ENCODE measurements at places on chromosomes 6 and 20.

GRCh38 chr6:41850861-41851260 lies 44.3 kb downstream of the USP49 start:
- no peak for DNase-seq
- no peaks in the 10 kb centered on the region for H3K27me3 ChIP-seq
- no peak overlapping the region for H3K4me3 ChIP-seq
- peaks cover 12% of the 10 kb centered on the region for H3K4me1 ChIP-seq

- H3K27ac ChIP-seq, result no peak overlapping the region
- H3K36me3 ChIP-seq, result no peaks in the 10 kb centered on the region
- no peak overlapping the region for H3K4me3 ChIP-seq
- no peaks in the 10 kb centered on the region for H3K27me3 ChIP-seq
Observed at GRCh38 chr6:41878246-41878645, 16.9 kb downstream of the USP49 start.

- H3K4me3 ChIP-seq, result no peak overlapping the region
- H3K36me3 ChIP-seq, result no peaks in the 10 kb centered on the region
- DNase-seq, result no peak
- H3K27me3 ChIP-seq, result no peaks in the 10 kb centered on the region
- H3K27ac ChIP-seq, result peak overlapping the region; percentile 52
Observed at GRCh38 chr20:25007491-25008305, 15.1 kb upstream of the APMAP start.

DNA sequence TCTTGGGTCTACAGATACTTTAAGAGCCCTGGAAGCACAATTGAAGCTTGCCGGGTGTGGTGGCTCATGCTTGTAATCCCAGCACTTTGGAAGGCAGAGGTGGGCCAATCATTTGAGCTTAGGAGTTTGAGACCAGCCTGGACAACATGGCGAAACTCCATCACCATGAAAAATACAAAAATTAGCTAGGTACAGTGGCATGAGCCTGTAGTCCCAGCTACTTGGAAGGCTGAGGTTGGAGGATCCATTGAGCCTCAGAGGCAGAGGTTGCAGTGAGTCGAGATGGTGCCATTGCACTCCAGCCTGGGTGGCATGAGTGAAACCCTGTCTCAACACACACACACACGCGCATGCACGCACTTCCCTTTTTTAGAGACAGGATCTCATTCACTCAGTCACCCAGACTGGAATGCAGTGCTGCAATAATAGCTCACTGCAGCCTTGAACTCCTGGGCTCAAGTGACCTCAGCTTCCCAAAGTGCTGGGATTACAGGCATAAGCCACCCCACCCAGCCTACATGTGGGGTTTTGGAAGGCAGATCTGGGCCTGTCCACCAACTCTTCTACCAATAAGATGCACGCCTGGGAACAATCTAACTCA lies 182.5 kb upstream of the JARID2 start:
- no peaks in the 10 kb centered on the region for H3K4me1 ChIP-seq
- no peak overlapping the region for H3K4me3 ChIP-seq
- no peaks in the 10 kb centered on the region for H3K27me3 ChIP-seq
- no peak overlapping the region for H3K27ac ChIP-seq
- DNase-seq, result no peak

DNA sequence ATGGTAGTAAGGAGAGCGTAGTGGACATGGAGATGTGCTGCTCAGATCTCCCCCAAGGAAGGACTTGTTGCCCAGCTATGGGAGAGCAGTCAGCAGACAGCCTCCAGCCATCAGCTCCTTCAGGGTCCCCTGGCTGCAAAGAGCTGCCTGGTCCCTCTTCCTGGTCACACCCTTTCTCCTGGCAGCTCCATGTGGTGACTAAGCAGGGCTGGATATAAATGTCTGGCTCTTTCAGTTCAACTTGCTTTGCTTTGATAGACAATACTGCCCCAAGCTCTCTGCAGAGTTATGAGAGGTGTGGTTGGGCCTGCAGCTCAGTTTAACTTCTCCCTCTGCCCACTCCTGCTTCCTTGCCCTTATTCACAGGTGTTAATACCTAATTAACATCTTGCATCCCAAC lies 64.1 kb upstream of the DDR1 start:
- peaks cover 7% of the 10 kb centered on the region for H3K4me1 ChIP-seq
- H3K4me3 ChIP-seq, result no peak overlapping the region
- no peaks in the 10 kb centered on the region for H3K27me3 ChIP-seq

DNA sequence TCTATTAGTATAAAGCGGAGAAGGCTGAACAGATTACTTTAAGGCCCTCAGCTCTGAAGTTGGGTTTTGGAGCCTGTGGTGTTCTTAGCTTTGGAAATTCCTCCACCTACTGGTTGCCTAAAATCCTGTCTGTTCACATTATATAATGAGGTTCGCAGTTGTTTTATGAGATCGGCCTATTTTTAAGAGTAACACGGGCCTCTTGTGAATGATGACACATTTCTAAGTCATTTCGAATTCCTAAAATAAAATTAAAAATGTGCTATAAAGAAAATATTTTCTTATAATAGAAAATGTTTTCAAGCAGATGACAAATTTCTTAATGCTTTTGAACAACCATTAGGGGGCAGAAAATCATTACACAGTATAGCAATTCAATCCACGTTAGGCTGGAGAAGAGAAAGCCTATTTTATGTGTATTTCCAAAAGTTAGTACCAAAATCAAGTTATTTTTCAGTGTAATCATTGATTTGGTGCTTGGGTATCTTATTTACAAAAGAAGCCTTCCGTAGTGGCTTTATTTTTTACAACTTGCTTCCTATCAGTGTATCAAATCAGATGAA lies 15.8 kb upstream of the FAM8A1 start:
- no peak overlapping the region for H3K27ac ChIP-seq
- peak; percentile 23 for DNase-seq
- no peaks in the 10 kb centered on the region for H3K27me3 ChIP-seq
- peak overlapping the region; percentile 9 for H3K4me3 ChIP-seq

DNA sequence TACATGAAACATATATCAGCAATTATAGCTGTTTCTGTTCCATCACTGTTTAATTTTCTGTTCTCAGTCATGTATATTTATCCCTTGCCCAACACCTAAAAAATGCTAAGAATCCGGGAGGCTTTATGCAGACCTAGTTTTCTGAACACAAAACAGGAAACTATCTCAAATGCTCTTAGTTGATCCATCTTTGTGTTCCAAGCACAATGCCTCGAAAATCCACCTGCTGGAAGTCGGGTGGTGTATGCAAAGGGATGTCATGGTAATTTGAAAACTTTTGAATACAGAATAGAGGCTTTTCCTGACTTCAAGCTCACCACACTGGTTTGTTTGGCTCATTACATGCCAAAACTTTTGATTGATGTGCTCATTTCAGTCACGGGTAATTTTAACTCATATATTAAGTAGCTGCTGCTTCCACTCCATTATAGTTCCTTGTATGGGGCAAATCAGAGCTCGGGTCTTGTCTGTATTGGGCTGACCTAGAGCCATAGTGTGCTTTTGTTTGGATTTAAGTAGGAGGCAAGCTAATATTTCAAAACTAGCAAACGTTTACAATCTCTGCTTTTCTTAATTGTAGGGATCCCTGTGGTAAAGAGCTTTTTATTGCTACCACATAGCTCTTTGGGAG lies 646.5 kb upstream of the EPHA7 start:
- H3K27me3 ChIP-seq, result no peaks in the 10 kb centered on the region
- peaks cover 3% of the 10 kb centered on the region for H3K36me3 ChIP-seq
- DNase-seq, result no peak

DNA sequence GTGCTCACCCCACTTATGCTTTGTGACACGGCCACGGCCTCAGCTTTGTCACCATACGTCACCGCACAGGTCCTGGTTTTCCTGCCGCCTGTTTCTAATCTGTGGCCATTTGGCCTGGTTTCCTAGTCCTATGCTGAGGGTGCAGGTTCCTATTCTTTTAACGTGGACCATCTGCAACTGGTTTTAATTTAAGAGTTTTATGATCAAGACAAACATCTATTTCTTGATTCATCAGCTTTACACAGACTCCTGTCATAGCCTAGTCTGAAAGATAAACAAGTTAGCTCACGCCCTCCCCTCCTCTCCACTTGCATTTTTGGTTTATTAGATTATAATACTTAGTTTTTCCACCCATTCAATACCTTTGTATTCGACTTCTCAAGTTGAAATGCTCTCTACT lies 97.5 kb upstream of the RPS6KA2 start:
- H3K27ac ChIP-seq, result no peak overlapping the region
- no peaks in the 10 kb centered on the region for H3K36me3 ChIP-seq
- H3K4me3 ChIP-seq, result no peak overlapping the region

DNA sequence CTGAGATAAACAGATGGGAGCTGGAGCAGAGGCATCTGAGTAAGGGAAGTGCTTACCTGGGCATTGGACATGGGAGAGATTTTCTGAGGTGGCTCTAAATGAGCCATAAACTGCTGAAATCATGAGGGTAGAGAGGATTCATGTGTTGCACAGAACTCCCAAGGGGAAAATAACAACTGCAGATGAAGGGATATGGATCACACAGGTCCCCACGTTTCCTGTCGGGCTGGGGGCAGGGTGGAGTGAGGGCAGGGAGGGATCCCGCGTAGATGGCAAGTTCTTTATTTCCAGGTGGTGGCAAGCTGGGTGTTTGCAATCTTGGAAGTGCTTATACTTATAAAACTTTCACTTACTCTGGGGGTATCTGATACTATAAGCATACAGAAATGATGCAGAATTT lies 422.6 kb upstream of the FLRT3 start:
- no peaks in the 10 kb centered on the region for H3K4me1 ChIP-seq
- H3K27ac ChIP-seq, result no peak overlapping the region
- no peak for DNase-seq
- no peak overlapping the region for H3K4me3 ChIP-seq

DNA sequence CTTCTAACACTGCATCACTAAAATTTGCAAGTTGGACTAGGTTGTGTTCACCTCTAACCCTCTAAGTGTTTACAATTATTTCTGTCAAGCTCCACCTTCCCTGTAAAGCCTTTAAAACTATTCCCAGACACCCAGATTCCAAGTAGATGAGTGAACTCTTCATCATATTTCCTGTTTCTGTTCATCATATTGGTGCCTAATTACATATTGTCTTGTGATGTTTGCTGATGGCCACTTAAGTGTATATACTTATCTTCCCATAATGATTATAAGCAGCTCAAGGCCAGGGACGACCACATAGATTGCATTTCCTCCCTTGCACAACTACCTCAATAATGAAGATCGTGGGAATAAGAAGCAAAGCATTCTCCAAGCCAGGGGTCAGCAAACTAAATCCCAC lies 16.8 kb downstream of the TNFRSF21 start:
- no peak for DNase-seq
- H3K4me3 ChIP-seq, result no peak overlapping the region
- H3K36me3 ChIP-seq, result peaks cover 2% of the 10 kb centered on the region
- H3K4me1 ChIP-seq, result peaks cover 11% of the 10 kb centered on the region
- no peaks in the 10 kb centered on the region for H3K27me3 ChIP-seq
- no peak overlapping the region for H3K27ac ChIP-seq

- H3K4me3 ChIP-seq, result no peak overlapping the region
- H3K27ac ChIP-seq, result no peak overlapping the region
- DNase-seq, result no peak
- H3K4me1 ChIP-seq, result peaks cover 4% of the 10 kb centered on the region
- H3K27me3 ChIP-seq, result no peaks in the 10 kb centered on the region
Observed at GRCh38 chr6:122799140-122799745, 10.2 kb downstream of the SMPDL3A start.

- H3K36me3 ChIP-seq, result no peaks in the 10 kb centered on the region
- no peak overlapping the region for H3K27ac ChIP-seq
- no peaks in the 10 kb centered on the region for H3K4me1 ChIP-seq
- H3K4me3 ChIP-seq, result no peak overlapping the region
Observed at GRCh38 chr6:65014006-65014405, 693.0 kb downstream of the EYS start.

- no peaks in the 10 kb centered on the region for H3K27me3 ChIP-seq
- H3K4me1 ChIP-seq, result peaks cover 11% of the 10 kb centered on the region
- H3K27ac ChIP-seq, result no peak overlapping the region
- no peak overlapping the region for H3K4me3 ChIP-seq
- no peaks in the 10 kb centered on the region for H3K36me3 ChIP-seq
- no peak for DNase-seq
Observed at GRCh38 chr6:117397536-117398227, 28.1 kb downstream of the ROS1 start.

DNA sequence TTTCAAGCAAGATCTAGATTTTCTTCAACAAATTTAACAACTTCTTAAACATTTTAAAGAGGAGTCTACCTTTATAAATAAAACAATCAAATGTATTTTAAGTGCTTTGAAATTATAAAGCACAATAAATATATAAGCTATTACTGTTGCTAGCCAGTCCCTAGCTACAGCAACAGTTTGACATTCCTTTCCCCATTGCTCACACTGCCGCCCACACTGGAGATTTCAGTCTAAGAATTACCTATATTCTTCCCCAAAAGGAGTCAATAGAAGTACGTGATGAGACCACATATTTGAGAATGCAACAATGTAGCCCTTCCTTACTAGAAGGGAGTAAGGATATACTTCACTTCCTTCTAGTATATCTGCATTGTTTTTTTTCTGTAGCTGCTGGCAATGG lies 65.3 kb upstream of the RNF146 start:
- H3K36me3 ChIP-seq, result no peaks in the 10 kb centered on the region
- DNase-seq, result no peak
- H3K4me1 ChIP-seq, result no peaks in the 10 kb centered on the region
- H3K27ac ChIP-seq, result no peak overlapping the region

- no peaks in the 10 kb centered on the region for H3K36me3 ChIP-seq
- H3K27ac ChIP-seq, result no peak overlapping the region
- no peak for DNase-seq
- H3K27me3 ChIP-seq, result no peaks in the 10 kb centered on the region
Observed at GRCh38 chr20:53657732-53658131, 64.1 kb upstream of the ZNF217 start.

- H3K27ac ChIP-seq, result peak overlapping the region; percentile 99
- H3K36me3 ChIP-seq, result peaks cover 20% of the 10 kb centered on the region
- peak; percentile 20 for DNase-seq
- H3K27me3 ChIP-seq, result peaks cover 13% of the 10 kb centered on the region
- H3K4me3 ChIP-seq, result peak overlapping the region; percentile 98
Observed at GRCh38 chr6:52994031-52994838, 849 bp downstream of the GSTA4 start.

DNA sequence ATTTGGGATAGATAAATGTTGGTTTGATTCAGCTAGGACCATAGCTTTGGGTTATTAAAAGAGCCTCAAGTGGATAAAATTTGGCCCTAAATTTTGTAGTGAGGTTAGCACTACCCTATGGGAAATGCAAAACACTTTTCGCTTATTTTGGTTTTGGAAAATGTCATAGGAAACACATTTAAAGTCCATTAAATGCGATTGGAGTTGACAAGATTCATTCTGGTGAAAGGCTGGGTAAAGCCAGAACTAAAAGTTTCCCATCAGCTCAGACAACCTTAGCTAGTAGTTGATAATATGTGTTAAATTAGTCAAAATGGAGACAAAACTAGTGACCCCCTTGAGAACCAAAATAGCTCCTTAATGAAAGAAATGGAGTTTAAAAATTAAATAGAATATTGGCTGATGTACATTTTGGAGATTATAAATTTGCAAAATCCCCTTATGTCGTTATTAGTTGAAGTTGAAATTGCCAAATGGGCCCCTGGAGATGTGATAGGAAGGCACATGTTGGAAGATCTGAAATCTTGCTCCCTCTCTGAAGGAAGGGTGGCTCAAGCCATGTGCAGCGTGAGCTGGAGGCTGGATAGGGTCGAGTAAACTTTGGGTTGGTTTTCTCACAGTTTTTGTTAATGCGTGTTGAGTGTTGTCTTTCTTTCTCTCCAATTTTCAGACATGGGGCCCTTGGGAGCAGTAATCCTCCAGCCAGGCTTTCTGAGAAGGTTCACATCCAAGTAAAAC lies 72.8 kb downstream of the CD83 start:
- H3K36me3 ChIP-seq, result no peaks in the 10 kb centered on the region
- H3K27me3 ChIP-seq, result peaks cover 7% of the 10 kb centered on the region
- no peak overlapping the region for H3K4me3 ChIP-seq
- DNase-seq, result no peak
- H3K27ac ChIP-seq, result no peak overlapping the region

All from neural crest cell (in vitro differentiated cells).